Stimulated activated CD8-positive, alpha-beta memory T cell treated with anti-CD3 and anti-CD28 coated beads, Interleukin-15, amount 100 ng/mL, for 48 hours (primary cell): ENCODE measurements at places on chromosomes 4 and X.

- DNase-seq = no peak
Observed at GRCh38 chr4:39044956-39045826, 13.0 kb upstream of the TMEM156 start.

- no peak for DNase-seq
Observed at GRCh38 chr4:92970996-92971395, 667.2 kb downstream of the GRID2 start.

- no peak for DNase-seq
Observed at GRCh38 chr4:179671609-179672008, 2229.4 kb upstream of the AGA start.

GRCh38 chr4:116588783-116589182, 496.6 kb downstream of the TRAM1L1 start:
- DNase-seq = no peak

GRCh38 chrX:15014281-15014680, 141.1 kb downstream of the MOSPD2 start:
- DNase-seq = no peak

DNA sequence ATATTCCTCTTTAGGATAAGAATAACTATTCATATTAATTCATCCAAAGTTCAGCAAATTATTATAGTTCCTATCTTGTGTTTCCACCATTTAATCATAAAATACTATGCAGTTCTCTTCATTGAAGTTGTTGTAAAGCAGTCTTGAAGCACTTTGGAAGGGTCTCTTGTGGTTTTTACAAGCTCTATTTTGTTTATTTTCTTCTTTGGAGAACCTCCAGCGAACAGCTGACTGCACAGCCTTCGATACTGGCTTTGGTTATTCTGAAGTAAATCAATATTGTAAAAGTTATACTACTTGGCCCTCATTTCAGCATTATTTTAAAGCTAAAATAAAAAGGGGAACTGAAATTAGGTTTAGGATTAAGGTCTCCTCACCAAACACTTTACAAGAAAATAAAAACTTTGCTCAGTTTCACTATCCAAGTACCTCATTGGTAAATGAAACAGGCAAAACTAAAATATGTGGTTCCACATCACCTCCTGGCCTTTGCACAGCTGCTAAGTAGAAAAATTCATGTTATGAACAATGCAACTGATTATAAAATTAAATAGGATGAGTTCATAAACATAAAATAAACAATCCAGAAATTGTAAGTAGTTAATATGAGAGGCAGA, 1629.2 kb upstream of the ADGRL3 start:
- DNase-seq = no peak

GRCh38 chrX:2707334-2707760, 16.3 kb downstream of the CD99 start:
- DNase-seq = peak; percentile 67

DNA sequence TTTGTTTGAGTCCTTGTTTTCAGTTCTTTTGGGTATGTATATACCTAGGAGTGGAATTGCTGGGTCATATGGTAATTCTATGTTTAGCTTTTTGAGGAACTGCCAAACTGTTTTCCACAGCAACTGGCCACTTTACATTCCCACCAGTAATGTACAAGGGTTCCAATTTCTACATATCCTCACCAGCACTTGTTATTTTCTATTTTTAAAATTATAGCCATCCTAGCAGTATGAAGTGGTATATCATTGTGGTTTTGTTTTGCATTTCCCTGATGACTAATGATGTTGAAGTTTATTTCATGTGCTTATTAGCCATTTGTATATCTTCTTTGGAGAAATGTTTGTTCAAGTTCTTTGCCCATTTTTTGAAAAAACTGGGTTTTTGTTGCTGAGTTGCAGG, 39.6 kb downstream of the TMEM164 start:
- no peak for DNase-seq

- no peak for DNase-seq
Observed at GRCh38 chrX:32293962-32294700, 917.2 kb downstream of the DMD start.

GRCh38 chr4:105923497-105924238, 28.4 kb downstream of the NPNT start:
- DNase-seq = no peak
